ENCODE measurements at places on chromosomes 6 and 20.

DNA sequence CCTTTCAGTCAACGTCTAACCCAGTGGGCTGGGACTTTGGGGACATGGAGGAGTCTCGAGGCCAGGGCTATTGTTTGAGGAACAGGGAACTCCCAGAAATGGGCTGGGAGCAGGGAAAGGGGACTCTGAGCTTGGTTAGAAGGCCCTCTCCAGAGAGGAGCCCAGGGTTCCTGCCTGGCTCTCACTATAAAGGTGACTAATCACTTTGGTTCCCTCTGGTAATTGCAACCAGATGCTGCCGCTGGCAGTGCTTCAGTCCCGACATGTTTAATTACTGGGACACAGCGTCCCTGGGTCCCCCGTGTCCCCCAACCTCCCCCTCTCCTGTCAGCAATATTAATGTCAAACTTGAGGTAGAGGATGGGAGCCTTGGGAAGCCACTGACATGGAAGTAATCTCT, 5.0 kb upstream of the GDF5 start:
- DNase-seq = no peak

DNA sequence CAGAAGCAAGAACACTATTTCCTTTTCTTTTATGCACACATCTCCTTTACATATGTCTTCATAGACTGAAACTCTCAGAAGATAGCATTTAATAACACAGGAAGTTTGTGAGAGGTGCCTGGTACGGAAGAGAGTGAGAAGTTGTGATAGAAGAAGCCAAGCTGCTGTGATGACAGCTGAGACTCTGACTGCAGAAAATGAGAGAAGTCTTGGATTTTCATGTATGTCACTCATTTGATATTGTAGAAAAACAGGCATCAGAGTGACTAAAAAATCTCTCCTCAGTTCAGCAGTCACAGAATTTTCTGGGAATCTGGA, 154.9 kb upstream of the BMP2 start:
- DNase-seq = no peak

- DNase-seq = no peak
Observed at GRCh38 chr6:107629548-107630129, 139.7 kb downstream of the SOBP start.

DNA sequence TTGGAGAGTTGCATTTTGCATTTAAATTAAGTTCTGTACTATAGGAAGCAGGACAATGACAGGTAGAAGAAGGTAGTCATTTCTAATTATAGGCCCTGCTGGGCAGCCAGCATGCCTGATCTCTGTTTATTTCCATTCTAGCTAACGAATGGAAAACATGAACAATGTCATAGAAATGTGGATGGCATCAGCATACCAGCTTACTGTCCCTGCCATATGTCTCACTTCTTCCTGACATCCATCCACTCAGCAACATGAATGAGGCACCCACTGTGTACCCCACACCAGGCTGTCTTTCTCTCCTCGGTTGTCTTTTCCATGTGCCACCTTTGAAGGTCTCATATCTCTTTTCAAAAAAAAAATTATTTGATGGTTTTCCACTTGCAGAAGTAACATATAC, 11.1 kb downstream of the ADTRP start:
- no peak for DNase-seq

- DNase-seq = peak; percentile 58
Observed at GRCh38 chr20:60921022-60921622, 330.9 kb upstream of the CDH4 start.

DNA sequence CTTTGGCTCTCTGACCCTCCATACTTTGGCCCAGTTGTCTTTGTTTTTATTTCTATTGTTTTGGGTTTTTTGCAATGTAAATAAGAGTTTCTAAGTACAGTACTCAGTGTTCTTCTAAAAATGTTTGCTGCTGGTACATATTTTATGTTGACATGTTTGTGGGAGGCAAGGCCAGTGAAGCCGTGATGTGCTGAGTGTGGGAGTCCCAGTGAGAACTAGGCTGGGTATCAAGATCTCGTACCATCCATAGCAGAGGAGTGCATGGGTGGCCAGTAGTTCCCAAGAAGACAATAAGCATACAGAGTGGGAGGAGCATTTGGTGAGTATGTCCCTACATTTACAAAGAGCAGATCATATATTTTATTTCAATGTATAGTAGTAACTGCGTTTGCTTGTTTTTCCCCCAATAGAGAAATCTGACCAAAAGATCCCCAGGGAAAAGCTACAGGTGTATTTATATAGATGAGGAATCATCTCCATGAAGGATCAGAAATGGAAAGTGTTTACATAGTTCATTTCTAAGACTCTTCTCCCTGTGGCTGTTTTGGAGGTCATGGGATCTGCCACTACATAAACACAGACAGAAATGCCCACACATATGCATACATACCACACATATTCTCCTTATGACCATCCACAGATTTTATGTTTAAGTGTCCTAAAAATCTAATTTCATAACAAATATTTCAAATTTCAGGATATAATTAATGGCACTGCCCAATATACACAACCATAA, 285.9 kb downstream of the ALDH8A1 start:
- DNase-seq = no peak

GRCh38 chr20:1802385-1803060, 92.7 kb upstream of the SIRPA start:
- DNase-seq = peak; percentile 64

GRCh38 chr6:33683576-33684427, 27.7 kb downstream of the UQCC2 start:
- no peak for DNase-seq

DNA sequence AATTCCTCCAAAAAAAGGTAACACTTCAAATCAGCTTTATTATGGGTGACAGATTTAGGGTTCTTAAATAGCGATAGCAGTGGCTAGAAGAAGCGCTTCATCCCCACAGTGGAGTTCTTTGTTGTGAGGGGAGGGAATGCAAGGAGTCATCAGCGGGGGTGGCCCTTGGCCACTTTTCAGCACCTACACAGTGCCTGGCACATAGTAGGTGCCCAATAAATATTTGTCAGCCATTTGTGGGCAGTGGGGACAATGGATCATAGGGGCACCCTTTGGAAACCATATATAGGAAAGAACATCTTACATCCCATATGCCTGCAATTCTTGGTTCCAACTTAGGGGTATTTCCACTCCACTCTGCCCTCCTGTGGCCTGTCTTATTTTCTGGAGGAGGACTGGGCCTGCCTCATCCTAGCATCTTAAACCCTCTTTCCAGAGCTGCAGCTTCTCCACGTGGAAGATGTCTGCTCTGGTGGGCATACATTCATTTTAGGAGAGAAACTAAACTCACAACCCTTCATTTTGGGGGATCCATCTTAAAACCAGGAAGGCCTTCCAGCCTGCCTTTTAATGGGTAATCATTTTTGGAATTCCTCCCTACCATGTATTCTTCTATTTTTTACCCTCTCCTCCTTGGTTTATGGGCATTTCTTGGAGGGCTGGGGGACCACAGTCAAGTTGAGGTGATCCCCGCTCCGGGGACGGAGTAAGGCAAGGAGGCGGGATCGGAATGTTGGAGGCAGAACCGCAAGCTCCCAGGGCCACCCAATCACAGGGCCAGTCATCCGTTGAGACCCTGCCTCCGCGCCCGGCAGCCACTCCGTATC, 2.6 kb upstream of the GPSM3 start:
- peak; percentile 47 for DNase-seq

- DNase-seq = no peak
Observed at GRCh38 chr20:61082720-61083119, 169.3 kb upstream of the CDH4 start.

- DNase-seq = no peak
Observed at GRCh38 chr6:117668736-117669135, 6.5 kb upstream of the NUS1 start.

DNA sequence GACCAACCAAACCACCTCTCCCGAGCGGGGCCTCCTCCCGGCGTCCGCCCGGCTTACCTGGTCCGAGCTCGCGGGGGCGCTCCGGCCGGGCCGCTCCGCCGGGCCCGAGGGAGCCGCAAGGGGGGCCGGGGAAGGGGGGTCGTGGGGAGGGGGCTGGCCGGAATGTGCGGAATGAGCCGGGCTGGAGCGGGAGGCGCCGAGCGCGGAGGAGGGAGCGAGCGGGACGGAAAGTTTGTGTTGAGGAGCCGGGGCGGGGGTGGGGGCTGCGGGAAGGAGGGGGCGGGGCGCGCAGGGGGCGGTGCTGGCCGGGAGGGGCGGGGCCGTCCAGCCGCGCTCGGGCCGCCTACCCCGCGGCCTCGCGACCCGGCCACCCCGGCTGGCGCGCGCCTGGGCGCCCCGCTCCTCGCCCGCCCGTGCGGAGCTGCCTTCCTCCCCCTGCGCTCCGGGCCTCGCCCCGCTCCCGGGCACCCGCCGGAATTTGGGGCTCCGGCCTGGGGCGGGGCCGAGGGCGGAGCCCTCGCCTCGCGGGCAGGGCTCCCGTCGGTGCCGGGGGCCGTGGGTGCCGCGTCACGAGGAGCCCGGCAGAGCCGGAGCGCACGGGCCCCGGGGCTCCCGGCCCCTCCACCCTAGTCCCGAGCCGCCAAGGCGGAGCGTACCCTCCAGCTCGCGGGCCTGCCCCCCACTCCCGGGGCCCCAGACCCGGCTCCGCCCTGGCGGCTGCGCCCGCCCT, at the start of gene TEAD3:
Gene TEAD3, minus strand, starts transcription at position 239 of the 730 bp plus-strand sequence.
- DNase-seq = peak; percentile 53

GRCh38 chr6:72863131-72863530, 241.3 kb downstream of the KCNQ5 start:
- DNase-seq = no peak

- DNase-seq = peak; percentile 91
Observed at GRCh38 chr6:2940010-2940850, 31.1 kb downstream of the SERPINB6 start.

DNA sequence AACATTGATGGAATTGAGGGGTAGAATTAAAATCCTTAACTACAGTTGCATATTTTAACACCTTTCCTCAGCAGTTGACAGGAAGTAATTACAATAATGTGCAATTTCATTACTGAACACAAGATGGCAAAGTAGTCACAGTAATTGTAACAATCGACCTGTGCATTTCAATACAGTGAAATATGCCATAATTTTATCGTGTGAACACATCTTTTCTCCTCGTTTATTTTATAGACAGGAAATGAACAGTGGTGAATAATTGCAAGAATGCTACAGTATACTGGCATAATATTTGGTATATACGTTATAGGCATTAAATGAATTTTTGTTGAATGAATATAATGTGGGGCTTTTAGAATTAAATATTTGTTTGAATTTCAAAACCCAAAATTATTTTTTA, 25.0 kb downstream of the CYB5R4 start:
- DNase-seq = peak; percentile 62

DNA sequence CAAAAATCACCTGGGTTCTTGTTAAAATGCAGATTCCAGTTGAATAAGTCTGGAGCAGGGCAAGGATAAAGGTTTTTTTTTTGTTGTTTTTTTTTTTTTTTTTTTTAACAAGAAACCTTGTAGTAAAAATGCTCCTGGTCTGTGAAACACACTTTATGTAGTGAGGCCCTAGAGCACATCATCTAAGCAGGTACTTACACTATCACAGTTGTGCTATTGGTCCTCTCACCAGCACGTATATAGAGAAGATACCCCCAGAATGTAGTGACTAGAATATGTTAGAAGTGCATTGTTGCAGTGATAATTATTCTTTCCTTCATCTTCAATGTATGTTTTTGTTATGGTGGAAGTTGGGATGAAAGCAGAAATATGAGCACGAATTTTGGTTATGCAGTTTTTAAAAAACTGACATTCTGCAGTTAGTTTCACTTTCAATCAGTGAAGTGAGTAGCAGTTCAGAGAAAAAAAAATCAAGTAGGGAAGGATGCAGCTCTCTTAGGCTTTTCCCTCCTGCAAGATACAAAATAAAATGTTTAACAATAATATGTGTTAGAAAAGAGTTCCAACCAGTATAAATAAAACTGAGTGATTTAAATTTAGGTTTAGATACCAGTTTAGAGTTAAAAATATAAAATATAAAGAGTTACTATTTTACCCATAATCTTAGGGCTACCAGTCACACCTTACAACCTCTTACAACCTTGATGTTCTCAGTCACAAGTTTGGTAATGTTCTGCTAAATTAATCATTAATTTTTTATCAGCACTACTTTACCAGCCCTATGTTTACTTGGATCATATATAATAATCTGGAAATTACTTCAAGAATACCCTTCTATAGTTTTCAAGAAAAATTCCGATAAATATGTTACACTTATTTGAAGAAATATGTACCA, 9.2 kb upstream of the DEFB113 start:
- DNase-seq = peak; percentile 23

- no peak for DNase-seq
Observed at GRCh38 chr6:168935628-168936010, 318.0 kb downstream of the THBS2 start.

DNA sequence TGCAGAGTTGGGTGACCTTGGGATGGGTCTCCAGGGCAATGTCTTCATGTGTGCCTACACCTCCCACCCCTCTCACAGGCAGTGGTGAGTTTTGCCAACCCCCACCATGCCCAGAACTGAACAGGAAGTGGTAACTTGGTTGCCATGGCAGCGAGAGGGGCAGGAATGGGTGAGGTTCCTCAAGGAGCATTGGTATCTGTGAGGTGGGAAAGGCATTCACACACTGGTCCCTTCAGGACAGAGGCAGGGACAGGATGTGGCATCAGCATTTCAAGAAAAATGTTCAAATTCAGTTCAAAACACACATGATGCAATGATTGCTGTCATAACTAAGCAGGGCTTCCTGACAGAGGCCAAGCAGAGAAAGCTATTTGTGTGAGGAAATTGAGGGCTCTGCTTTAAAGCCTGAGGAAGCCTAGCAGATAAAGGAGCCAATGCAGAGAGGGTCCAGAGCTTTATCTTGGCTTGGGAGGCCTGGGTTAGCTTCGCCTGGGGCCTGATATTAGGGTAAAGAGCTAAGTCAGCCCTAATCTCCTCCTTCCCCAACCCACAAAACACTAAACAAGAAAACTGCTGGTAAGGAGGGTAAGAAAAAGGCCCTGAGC, 551 bp downstream of the TREML2 start:
- peak; percentile 62 for DNase-seq

DNA sequence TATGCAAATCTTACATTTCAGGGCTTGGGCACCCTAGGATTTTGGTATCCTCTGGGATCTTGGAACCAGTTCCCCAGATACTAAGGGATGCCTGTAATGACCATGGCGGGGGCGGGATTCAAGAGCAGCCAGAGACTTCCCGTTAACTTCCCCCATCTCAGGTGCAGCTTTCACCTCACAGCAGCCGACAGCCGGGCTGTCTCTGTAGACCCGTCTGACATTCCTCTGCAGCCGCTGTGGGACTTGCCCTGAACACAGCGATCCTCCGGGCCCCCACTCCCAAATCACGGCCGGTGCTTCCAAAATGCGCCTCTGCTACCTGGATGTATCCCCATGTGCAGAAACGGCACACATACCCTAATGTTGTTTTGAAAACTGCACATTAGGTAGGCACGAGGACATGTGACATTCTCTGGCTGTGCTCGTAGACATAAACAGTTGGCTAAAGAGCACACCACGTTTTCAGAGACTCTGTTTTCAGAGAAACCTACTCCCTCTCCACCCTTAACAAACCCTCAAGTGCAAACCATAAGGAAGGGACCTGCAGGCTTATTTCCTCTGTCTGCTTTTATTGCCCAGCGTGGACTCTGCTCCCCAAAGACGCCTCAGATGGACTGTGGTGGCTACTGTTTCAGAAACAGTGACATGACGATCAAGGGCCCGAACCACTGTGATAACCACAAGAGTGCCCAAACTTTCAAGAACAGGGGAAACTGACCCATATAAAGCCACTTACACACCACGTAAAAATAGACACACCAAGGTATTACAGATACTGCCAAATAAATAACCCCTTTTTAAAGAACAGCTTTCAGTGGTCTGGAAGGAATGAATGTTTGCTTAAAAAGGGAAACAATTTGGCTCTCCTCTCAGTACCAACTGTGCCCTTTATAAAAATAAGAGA, 72.9 kb upstream of the FOXC1 start:
- no peak for DNase-seq

- DNase-seq = no peak
Observed at GRCh38 chr6:83061190-83061589, 4.5 kb downstream of the UBE3D start.

All from MM.1S (cell line).